Vagina (tissue), 2 donors: ENCODE measurements at places on chromosomes 5 and 9.

DNA sequence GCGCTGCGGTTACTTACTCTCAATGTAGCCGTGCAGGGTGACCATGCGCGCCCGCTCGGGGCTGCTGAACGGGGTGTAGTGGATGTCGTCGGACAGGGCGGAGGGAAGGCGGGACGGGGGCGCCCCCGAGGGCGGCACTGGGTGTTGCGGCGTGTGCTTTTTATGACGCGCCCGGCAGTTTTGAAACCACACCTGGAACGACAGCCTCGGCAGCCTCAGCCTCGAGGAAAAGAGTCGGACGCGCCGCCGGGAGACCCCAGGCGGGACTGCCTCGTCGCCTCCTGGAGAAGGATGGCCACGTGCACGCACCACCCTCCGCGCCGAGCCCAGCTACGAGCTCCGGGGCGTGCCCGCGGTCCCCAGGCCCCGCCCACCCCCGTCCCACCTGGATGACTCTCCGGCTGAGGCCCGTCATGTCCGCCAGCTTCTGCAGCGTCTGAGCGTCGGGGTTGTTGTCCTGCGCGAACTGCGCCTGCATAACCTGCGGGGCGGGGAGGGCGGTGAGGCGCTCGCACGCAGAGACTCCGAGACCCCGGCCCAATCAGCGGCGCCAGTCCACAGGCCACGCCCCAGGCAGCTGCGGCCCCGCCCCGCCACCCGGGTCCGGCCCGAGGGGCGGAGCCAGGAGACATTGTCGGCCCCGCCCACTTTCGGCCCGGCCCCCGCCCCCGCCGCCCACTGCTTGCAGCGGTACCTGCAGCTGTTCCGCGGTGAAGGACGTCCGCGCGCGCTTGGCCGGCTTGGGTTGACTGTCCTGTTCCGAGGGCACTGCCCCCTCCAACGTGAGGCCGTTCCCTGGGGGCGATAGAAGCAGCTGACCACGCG is 15.0 kb downstream of the LHX6 start:
- DNase-seq = no peak

- no peak for DNase-seq
These were observed 9.4 kb downstream of the LCN12 start for GRCh38 chr9:136961279-136962065.

DNA sequence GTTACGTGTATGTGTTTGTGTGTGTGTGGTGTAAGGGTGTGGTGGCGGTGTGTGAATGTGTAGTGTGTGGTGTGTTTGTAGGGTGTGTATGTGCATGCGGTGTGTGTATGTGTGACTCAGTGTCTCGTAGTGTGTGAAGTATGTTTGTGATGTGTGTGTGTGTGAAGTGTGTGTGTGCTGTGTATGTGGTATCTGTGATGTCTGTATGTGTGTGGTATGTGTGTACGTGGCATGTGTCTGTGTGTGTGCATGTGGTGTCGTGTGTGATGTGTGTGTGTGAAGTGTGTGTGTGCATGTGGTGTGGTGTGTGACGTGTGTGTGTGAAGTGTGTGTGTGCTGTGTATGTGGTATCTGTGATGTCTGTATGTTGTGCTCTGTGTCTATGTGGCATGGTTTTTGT is 339.4 kb downstream of the MTRR start:
- DNase-seq = no peak

GRCh38 chr9:15492485-15493150 is 18.2 kb downstream of the PSIP1 start:
- DNase-seq = no peak

- DNase-seq = no peak
These were observed 47.3 kb upstream of the ANXA1 start for GRCh38 chr9:73104342-73104741.

DNA sequence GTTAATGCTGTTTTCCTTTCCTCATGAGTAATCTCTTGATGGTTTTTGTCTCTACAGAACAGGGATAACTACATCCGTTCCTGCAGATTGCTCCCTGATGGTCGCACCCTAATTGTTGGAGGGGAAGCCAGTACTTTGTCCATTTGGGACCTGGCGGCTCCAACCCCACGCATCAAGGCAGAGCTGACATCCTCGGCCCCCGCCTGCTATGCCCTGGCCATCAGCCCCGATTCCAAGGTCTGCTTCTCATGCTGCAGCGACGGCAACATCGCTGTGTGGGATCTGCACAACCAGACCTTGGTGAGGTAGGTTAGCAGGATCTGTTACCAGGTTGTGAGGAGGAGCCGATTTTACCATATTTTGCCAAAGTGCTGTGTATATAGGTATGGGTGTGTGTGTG is 148.2 kb downstream of the TLE4 start:
- DNase-seq = no peak

- DNase-seq = no peak
These were observed 228.3 kb upstream of the RASEF start for GRCh38 chr9:83291196-83291595.

- DNase-seq = no peak
These were observed 10.4 kb upstream of the CMBL start for GRCh38 chr5:10317825-10318682.

- DNase-seq = no peak
These were observed 95.2 kb upstream of the PHF24 start for GRCh38 chr9:34862836-34863235.

DNA sequence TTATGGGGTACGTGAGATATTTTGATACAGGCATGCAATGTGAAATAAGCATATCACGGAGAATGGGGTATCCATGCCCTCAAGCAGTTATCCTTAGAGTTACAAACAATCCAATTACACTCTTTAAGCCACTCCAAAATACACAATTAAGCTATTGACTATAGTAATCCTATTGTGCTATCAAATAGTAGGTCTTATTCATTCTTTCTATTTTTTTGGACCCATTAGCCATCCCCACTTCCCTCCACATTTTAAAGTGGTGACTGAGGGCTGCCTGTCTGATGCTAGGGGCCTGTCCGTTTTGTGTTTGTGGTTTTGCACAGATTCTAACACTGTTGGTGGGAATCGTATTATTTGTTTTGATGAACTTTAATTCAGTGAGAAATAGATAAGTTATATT is 129.7 kb upstream of the DHFR start:
- DNase-seq = no peak

DNA sequence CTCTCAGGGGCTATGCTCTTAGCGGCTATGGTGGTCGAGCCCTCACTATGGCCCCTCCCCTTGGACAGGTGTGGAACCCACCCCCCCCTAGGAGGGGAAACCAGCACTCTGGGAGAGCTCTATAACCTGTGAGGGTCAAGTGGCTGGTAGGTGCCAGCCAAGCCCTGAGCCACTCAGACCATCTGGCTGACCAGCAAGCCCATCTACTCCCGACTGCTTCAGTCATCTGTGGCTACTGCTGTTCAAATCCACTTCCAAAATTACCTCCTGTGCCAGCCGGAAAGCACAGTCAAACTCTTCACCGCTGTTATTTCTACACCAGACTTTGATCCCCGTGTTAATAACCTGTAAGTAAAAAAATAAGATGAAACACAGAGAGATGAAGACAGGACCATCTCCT is 28.5 kb downstream of the NSUN2 start:
- DNase-seq = no peak

DNA sequence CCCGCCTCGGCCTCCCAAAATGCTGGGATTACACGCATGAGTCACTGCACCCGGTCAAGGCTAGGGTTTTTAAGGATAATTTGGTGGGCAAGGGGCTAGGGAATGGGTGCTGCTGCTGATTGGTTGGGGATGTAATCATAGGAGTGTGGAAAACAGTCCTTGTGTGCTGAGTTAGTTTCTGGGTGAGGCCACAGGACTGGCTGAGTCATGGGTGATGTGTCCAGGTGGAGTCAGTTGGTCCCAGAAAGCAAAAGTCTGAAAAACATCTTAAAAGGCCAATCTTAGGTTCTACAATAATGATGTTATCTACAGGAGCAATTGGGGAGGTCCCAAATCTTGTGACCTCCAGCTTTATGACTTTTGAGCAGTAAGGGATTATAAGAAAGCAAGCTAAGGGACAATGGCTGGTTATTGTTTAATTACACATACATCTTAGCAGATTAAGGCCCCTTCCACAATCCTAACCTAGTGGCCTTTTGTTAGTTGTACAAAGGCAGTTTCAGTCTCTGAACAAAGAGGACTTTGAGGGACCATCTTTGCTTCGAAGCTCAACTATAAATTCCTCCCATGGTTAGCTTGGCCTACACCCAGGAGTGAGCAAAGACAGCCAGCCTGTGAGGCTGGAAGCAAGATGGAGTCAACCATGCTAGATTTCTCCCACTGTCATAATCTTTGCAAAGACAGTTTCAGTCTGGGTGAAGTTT is 5.5 kb upstream of the AOPEP start:
- DNase-seq = no peak

DNA sequence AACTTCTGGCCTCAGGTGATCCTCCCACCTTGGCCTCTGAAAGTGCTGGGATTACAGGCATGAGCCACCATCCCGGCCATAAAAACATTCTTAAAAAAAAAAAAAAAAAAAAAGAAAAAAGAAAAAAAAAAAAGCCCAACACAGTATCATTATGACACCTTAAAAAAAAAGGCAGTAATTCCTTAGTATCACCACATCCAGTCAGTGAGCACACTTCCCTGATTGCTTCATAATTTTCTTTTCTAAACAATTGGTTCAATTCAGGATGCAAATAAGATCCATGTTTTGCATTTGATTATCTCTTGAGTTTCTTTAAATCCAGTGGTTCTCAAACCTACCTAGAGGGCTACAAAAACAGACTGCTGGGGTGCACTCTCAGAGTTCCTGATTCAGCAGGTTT is 182.5 kb downstream of the CDK5RAP2 start:
- DNase-seq = no peak

GRCh38 chr9:35027860-35028259 is 38.3 kb downstream of the DNAJB5 start:
- no peak for DNase-seq

DNA sequence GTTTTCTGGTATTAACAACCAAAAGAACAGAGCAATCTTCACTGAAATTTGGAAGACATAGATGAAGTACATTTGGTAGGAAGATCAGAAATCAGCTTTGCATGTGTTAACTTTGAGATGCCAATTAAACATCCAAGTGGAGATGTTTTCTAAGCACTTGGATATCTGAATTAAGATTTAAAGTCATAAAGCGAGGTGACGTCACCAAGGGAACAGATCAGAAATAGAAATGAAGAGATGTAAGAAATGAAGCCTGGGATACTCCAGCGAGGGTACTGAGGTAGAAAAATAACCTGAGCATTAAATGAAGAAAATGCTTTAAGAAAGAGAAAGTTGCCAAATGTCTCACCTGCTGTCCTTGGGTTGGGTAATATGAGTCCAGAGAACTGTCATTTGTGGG is 1223.3 kb downstream of the MAT2B start:
- DNase-seq = no peak

DNA sequence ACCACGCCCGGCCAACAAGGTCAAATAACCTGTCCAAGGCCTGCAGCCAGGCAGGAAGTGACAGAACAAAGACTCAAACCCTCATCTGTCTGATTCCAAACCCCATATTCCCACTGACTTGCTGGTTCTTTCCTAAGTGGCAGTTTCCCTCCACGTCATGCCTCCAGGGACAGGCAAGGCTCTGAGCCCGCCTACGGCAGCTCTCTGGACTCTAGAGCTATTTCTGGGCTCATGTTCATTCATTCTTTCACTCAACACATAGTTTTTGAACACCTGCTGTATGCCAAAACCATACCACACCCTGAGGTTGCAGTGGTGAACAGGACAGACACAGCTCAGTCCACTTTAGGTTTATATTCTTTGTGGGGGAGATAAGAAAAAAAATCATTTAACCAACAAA is 5.2 kb upstream of the FBP1 start:
- no peak for DNase-seq

- DNase-seq = no peak
These were observed 9.3 kb downstream of the SLC27A6 start for GRCh38 chr5:128974567-128974966.

GRCh38 chr9:70177121-70177520 is 81.7 kb upstream of the SMC5 start:
- DNase-seq = no peak

- DNase-seq = no peak
These were observed 2.7 kb upstream of the PTAR1 start for GRCh38 chr9:69762527-69762926.

DNA sequence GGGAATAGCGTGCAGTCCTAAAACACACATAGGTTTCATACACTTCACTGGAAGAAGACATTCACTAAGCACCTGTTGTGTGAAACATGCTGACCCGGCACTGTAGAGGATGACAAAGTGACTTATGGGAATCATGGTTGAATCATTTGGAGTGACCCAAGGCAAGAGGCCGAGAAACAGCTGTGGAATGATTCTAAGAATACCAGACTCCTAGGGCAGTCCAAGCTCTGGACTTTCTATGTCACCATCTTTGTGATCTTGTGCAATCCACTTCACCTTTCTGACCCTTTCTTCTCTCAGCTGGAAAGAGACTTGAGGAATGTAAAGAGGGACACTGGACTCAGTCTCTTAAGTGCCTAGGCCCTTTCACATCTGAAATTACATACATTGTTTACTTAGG is 13.1 kb downstream of the MSANTD3 start:
- no peak for DNase-seq

DNA sequence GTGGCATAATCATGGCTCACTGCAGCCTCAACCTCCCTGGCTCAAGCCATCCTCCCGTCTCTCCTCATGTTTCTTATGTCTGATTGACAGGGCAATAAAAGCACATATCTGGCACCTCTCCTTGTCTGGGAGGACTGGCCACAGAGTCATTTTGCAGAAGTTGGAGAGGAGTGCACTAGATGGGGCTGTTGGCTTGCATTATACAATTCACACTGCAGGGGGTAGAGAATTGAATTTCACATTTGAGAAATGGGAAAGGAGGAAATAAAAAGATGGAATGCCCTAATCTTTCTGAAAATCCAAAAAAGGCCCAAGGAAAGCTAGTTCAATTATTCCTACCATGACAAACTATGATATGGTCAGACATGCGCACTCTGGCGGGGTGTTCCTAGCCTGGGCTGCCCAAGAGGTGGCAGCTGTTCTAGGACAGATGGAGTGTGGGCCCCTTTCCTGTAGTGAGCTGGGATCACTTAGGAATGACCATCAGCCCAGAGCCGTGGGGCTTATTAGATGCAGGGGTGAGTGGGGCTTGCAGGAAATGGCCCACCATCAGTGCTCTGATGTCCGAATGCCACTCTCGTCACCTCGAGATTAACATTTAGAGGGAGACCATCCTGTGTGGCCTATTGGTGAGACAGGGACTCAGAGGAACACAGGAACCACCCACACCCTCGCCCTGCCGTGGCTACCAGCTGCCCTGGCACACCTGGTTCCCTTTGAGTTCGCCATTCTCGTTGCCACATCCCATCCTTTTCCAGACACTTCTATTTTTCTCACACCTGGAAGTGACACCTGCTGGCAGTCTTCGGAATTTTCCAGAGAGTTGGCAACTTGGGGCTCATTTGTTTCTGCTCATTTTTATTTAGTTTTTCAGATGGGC is 21.8 kb upstream of the ANKRD18A start:
- DNase-seq = no peak

DNA sequence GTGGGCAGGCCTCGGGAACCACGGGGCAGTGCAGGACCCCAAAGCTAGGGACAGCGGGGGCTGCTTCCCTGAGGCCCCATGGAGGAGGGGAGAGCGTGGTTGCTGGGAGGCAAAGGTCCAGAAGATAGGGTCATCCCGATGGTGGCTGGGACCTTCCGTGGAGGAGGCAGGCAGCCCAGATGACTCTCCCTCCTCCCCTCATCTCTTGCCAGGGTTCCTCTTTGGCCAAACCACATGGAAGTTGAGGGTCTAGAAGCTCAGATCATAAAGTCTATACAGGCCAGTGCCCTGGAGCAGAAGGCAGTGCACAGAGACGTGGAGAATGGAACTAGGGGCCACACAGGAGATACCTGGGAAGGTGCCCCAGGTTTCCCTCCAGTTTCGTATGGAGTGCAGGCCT is 22.6 kb downstream of the DAB2IP start:
- no peak for DNase-seq
